ENCODE measurements at places on chromosomes 16 and 17. TPM values are rescaled to one million over a fixed set of nuclear protein-coding genes. Genes with fewer than 3 reads are reported as not detected.

IL21R gene
- 49.6 TPM for polyA plus RNA-seq

GOT2 gene
- 47.1 TPM for polyA plus RNA-seq

GRCh38 chr17:19260958-19261357 is 23.8 kb downstream of the EPN2 start:
- H3K36me3 ChIP-seq: no peaks in the 10 kb centered on the region
- H3K4me3 ChIP-seq: no peak overlapping the region
- H3K27ac ChIP-seq: no peak overlapping the region

GRCh38 chr17:81510785-81511553 is 1.6 kb downstream of the ACTG1 start:
- H3K4me3 ChIP-seq: peak overlapping the region; percentile 98
- H3K36me3 ChIP-seq: peaks cover 31% of the 10 kb centered on the region
- H3K27ac ChIP-seq: peak overlapping the region; percentile 98
- peaks cover 51% of the 10 kb centered on the region for H3K4me1 ChIP-seq

TBX6 gene
- not detected for polyA plus RNA-seq

DNA sequence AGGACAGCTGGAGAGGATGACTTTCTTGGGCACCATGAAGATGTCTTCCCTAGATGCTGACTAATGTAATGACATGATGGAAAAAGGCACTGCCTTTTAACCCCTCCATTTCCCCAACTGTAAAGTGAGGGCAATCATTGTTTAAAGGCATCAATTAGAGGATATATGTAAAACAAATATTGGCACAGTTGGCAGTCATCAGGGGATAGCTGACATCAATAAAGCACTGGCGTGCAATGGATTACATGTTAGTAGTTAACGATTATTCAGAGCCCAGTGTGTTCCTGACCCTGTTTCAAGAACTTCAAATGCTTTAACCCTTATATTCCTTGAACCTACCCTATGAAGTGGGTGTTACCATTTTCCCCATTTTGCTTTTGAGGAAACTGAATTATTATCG is 100.7 kb downstream of the TMEM114 start:
- H3K4me1 ChIP-seq: no peaks in the 10 kb centered on the region
- H3K4me3 ChIP-seq: no peak overlapping the region
- no peaks in the 10 kb centered on the region for H3K36me3 ChIP-seq
- no peak for DNase-seq
- H3K27ac ChIP-seq: no peak overlapping the region
- H3K27me3 ChIP-seq: peaks cover 1% of the 10 kb centered on the region

DNA sequence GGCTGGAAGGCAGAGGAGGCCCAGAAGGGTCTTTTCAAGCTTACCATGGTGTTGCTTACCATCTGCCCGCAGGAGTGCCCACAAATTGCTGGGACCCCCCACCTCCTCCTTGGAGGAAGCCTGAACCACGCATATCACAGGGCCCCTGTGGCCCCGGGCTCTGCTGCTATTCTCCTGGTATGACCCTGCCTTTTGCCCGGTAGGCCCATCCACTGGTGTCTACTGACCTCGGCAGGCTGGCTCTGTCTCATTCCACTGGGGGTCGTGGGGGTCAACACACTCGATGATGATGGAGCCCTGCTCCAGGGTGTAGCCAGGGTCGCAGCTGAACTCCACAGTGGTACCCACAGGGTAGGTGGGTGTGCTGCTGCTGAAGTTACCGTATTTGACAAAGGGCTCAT is 8.2 kb upstream of the PHF12 start:
- no peak overlapping the region for H3K4me3 ChIP-seq
- H3K27me3 ChIP-seq: peaks cover 11% of the 10 kb centered on the region
- H3K27ac ChIP-seq: no peak overlapping the region
- no peaks in the 10 kb centered on the region for H3K36me3 ChIP-seq
- no peak for DNase-seq

ANKRD40CL gene
- not detected for polyA plus RNA-seq

DNA sequence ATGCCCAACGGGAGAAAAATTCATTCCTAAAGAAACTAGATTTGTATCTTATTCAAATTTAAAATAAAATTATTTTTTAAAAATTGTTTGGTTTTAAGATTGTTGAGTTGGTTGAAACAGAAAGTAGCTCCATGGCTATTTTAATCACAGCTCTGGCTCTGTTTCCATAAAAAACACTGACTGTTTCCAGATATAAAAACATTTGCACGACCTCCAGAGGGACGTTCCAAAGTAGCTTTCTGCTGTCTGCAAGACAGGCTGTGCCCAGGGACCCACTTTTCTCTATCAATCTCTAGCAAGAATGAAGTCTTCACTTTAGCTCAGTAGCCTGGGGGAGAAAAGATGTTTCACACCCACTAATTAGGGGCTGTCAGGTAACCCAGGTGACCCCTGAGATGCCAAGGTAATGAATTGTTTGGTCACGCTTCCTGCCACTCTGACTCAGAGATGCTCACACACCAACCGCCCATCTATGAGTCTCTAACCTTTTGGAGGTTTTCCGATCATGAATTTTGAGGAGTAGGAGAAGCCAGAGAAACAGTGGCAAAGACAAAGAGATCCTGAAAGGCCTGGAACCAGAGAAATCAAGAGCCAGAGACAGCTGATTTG is 220.1 kb upstream of the SOX9 start:
- no peaks in the 10 kb centered on the region for H3K27me3 ChIP-seq
- no peaks in the 10 kb centered on the region for H3K36me3 ChIP-seq
- DNase-seq: no peak
- no peaks in the 10 kb centered on the region for H3K4me1 ChIP-seq
- no peak overlapping the region for H3K4me3 ChIP-seq

DNAAF8 gene
- 0.22 TPM for polyA plus RNA-seq

- no peak for DNase-seq
- H3K4me3 ChIP-seq: no peak overlapping the region
- no peaks in the 10 kb centered on the region for H3K27me3 ChIP-seq
- H3K36me3 ChIP-seq: no peaks in the 10 kb centered on the region
Measured at GRCh38 chr17:79916991-79917901, 78.0 kb upstream of the CBX4 start.

- H3K27me3 ChIP-seq: peaks cover 10% of the 10 kb centered on the region
- H3K27ac ChIP-seq: no peak overlapping the region
- DNase-seq: no peak
- no peaks in the 10 kb centered on the region for H3K36me3 ChIP-seq
- H3K4me3 ChIP-seq: no peak overlapping the region
- H3K4me1 ChIP-seq: no peaks in the 10 kb centered on the region
Measured at GRCh38 chr17:19592316-19592715, 56.2 kb upstream of the ALDH3A2 start.

DNA sequence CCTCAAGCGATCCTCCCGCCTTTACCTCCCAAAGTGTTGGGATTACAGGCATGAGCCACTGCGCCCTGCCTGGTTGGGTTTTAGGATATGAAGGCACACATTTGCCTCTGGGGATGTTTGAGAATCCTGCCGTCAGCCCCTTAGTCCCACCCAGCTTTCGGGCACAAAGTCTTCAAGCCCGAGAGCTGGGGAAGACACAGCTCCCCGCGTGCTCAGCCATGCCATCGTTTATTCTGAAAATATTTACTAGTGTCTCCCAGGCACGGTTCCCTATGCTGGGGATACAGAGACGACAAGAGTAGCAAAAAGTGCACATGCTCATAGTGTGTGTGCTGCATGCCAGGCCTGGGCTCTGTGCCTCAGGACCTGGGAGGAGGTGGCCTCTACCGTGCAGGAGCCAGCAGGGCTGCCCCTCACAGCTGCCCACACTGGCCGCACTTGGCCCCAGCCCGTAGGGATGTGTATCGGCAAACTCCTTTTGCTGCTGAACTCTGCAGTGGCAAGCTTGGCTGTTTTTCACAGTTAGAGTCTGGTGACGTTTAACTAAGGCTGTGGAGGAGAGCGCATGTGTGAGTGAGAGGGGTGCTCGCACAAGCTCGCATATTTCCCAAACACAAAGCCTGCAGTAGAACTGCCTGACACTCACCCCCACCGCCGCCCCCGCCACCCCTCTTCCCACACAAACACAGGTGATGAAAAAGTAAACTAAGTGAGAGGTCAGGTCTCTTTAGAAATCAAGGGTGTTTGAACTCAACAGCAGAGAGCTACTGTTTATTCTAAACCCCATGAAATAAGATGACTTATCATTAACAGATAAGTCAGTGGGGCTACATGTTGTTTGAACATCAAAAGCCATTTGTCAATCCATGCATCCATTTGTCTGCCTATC is 266.4 kb downstream of the MRTFB start:
- H3K36me3 ChIP-seq: no peaks in the 10 kb centered on the region
- no peak for DNase-seq
- no peak overlapping the region for H3K4me3 ChIP-seq
- no peaks in the 10 kb centered on the region for H3K4me1 ChIP-seq
- H3K27me3 ChIP-seq: no peaks in the 10 kb centered on the region
